ENCODE measurements at places on chromosomes 4 and X. TPM values are rescaled to one million over a fixed set of nuclear protein-coding genes. Genes with fewer than 3 reads are reported as not detected.

- H3K4me1 ChIP-seq: peaks cover 4% of the 10 kb centered on the region
- no peak for DNase-seq
- no peaks in the 10 kb centered on the region for H3K27me3 ChIP-seq
- no peak overlapping the region for H3K4me3 ChIP-seq
- H3K27ac ChIP-seq: no peak overlapping the region
Measured at GRCh38 chr4:185700630-185701029, 111.4 kb downstream of the SORBS2 start.

Gene PABPC1L2A
- total RNA-seq: not detected

- no peaks in the 10 kb centered on the region for H3K36me3 ChIP-seq
- H3K27me3 ChIP-seq: no peaks in the 10 kb centered on the region
- peaks cover 8% of the 10 kb centered on the region for H3K4me1 ChIP-seq
- no peak overlapping the region for H3K4me3 ChIP-seq
Measured at GRCh38 chr4:88674565-88674964, 23.1 kb downstream of the NAP1L5 start.

- no peaks in the 10 kb centered on the region for H3K27me3 ChIP-seq
- H3K4me3 ChIP-seq: no peak overlapping the region
- H3K4me1 ChIP-seq: peaks cover 7% of the 10 kb centered on the region
- H3K36me3 ChIP-seq: no peaks in the 10 kb centered on the region
Measured at GRCh38 chr4:145406970-145407369, 74.7 kb upstream of the SMAD1 start.

DNA sequence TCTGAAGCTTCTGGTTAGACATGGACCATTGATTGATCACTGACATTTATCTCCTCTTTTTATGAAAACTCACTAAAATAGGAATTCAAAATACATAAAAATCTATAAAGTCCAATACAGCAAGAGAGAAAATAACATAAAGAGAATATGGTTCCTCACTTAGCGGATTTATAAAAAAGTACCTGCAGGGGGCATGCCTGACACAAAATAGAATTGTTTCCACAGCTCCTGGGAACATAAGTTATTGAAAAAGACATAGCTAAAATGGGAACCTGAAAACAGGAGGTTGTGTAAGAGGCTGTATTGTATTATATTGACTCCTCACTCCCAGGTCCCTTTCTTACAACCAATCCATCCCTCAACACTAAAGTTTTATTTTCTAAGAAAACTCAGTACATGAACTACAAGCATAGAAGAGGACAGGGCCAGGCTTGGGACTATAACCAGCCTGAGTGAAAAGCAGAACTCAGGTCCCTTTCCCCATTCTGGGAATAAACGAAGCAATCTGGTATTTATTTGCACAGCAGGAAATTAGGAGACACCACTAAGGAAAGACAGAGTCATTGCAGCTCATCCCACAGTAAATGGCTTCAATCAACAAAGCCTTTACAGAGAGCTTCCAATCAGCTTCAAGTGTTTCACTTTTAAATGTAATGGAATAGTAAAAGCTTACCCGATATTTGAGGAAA, 121.1 kb upstream of the NDST4 start:
- no peak overlapping the region for H3K27ac ChIP-seq
- H3K4me1 ChIP-seq: peaks cover 2% of the 10 kb centered on the region
- no peaks in the 10 kb centered on the region for H3K36me3 ChIP-seq
- no peak overlapping the region for H3K4me3 ChIP-seq

Gene PDE6B
- total RNA-seq: 10.4 TPM

Gene CABS1
- total RNA-seq: not detected

Data from progenitor cell of endocrine pancreas (in vitro differentiated cells).